Iris pigment epithelial cell (primary cell): ENCODE measurements at places on chromosomes 6 and 20.

DNA sequence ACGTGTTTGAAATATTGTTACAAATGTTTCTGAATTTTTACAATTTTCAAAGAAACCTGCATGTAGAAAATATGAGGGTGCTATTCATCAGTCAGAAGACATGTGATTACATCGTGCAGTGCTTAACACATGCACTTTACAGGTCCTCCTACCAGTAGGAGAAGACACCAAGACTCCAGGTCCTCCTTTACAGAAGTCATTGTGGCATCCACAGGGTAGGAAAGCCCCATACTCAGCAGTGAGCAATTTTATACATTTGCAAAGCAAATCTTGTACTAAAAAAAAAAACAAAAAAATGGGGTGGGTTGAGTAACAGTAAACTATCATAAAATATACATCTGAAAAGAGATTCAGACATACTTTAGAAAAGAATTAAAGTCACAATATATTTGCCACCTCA lies 14.0 kb downstream of the TPD52L1 start:
- DNase-seq: no peak

DNA sequence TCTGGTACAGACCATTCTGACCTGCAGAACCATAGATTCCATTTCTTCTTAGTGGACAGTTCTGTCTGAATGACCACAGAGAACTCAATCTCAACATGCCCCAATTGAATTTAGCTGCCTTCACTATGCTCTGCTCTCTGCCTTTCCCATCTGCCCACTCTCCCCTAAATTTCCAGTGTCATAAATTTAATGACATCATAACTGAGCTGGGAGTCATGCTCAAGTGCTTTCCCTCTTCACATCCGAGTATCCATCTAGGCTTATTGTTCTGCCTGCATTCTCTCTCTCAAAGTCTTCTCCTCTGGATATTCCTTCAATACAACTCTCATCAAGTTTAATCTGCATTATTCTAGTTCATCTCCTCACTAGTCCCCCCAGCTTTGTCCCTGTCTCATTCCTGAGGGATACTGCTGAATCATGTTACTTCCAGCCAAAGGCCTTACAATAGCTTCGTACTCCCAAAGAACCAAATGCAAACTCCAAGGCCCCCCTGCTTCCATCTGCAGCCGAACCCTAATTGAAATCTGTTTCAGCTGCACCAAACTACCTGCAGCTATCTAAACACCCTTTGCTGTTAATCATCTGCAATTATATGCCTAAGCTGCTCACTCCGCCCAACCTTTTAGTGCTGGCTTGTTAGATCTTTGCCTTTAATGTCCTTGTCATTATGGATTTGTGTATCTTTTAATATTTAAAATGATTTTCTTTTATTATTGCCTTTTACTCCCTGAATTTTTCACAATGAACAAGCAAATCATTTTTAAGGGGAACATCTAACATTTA lies 46.1 kb downstream of the SLC35B3 start:
- DNase-seq: no peak

- DNase-seq: peak; percentile 29
Observed at GRCh38 chr6:33314943-33315792, 1.3 kb upstream of the TAPBP start.

GRCh38 chr6:51241376-51241775 lies 422.7 kb downstream of the TFAP2B start:
- no peak for DNase-seq

DNA sequence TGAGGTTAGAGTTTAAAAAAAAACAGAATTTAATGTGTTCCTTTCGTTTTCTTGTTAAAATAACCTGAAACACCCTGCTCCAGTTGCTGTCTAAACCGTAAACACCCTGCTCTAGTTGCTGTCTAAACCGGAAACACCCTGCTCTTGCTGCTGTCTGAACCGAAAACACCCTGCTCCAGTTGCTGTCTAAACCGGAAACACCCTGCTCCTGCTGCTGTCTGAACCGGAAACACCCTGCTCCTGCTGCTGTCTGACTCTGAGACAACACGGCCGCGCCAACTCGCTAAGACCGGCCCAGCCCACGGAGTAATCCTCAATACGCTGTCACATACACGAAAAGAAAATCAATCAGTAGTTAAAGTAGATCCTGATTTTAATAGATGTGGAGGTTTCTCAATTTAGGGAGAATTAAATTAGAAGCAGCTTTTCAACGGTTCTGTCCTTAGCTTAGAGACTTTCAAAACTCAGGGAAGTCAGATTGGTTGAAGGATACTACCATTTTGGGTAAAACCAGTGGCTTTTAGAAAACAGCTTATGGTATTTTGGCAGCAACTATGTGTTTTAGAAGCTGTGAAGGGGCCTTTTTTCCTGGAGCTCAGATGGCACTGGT lies 98.3 kb downstream of the RAMACL start:
- DNase-seq: peak; percentile 91

GRCh38 chr20:38387953-38388352 lies 41.7 kb downstream of the LBP start:
- DNase-seq: no peak

DNA sequence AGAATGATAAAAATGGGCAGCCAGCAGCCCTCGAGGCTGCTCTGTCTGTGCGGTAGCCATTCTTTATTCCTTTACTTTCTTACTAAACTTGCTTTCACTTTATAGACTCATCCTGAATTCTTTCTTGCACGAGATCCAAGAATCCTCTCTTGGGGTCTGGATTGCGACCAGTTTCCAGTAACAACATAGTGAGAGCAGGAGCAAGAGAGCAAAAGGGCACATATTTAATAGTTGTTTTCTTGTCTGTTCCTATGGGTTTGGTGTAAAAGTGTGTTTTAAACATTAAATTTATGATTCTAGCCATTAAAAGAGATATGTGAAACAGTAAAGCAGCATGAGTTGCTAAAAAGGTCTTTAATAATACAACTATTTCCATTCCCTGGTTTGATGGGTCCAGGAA lies 78.8 kb upstream of the OPRM1 start:
- no peak for DNase-seq

- peak; percentile 81 for DNase-seq
Observed at GRCh38 chr6:129345890-129346289, 364.1 kb downstream of the ARHGAP18 start.

- no peak for DNase-seq
Observed at GRCh38 chr6:122770835-122771601, 8.5 kb upstream of the FABP7 start.

GRCh38 chr6:15058200-15059061 lies 187.4 kb upstream of the JARID2 start:
- DNase-seq: no peak

DNA sequence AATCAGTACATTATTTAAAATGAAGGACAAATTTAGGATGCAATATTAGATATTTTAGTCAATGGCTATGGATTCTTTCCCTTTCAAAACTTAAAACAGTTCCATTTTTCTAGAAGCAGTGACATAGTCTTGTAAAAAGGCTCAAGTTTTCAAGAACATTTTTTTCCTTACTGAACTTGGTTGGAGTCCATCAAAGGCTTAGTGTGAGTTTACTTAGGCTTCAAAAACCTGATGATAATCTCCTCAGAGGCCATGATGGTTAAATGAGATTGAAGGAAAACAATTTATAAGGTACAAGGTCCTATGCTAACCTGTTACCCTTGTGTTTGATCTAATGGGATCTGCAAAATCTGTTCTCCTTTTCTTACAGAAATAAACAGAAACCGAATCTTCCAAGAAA lies 531.8 kb downstream of the UTRN start:
- peak; percentile 30 for DNase-seq

DNA sequence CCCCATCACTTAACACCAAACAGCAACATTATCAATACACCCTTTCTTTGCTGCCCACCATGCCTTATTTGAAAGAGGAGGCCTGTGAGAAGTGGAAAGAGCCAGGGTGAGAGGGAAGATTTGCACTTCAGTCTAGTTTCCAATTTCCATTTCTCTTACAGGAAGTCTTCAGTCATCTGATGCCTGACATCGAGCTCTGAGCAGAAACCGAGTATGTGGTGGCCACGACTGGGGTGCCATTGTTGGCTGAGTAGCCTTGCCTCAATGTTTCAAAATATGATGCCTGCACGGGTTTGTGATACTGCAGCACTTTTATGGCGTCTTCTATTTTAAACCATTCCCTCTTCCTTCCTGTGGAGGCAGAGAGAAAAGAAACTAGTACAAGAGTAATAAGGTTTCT lies 39.8 kb upstream of the SMIM29 start:
- no peak for DNase-seq

DNA sequence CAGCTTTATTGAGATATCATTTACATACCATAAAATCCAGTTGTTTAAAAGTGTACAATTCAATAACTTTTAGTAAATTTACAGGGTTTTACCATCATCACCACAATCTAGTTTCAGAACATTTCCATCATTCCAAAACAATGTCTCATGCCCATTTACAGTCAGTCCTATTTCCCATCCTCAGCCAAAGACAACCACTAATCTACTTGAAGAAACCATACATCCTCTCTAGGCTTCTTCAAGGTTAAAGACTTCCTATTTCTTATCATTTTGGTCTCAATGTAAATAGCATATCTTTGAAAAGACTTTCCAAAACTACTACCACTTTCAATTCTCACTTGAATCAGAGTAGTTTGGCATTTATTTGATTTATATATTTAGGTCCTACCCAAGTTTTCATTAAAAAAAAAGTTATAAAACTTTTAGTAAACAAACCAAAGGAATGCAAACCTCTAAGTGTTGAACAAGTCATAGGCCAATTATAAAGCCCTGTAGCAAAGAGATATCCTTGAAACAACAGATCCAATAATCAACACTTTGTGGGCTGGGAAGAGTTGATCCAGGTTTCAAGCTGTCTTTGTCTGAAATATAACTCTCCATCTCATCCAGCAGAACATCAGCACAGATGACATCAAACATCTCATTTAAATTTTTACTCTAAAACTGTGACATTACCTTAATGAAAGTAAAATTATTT lies 211.3 kb upstream of the RUNX2 start:
- DNase-seq: peak; percentile 95
